ENCODE measurements at places on chromosomes 4 and X.

DNA sequence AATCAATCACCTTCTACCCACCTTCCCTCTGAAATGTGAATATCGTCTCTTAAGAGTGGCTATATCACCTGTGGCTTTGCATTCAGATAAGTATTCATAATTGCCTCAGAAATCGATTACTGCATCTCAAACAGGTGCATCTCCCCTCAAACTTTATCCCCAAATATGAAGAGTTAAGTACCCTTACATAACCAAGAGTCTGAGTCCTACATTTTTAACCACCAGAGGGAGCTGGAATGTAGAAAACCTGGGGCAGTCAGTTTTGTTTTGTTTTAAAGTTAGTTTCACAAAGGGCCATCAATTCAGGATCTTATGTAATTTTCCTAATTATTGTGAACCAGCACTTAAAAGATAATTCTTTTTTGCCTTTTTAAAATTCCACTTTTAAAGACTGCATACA is 5.7 kb downstream of the TCEANC start:
- peak; percentile 20 for DNase-seq

DNA sequence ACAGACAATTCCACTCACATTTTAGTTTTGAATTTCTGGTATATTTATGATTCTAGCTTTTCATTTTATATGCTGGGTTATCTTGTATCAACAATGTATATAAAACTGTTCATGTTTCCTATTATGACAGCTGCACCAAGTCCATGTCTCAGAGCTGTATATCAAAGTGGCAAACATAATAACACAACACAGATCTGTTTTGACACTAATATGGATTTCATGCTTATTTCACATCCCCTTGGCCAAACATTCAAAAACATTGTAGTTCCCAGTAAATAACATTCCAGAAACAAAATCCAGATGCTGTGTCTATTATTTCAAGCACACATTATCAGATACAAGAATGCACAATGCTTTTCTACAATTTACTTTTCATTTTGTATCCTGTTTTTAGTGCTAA is 380.6 kb upstream of the MAGEB2 start:
- DNase-seq, result no peak

GRCh38 chrX:149286940-149287349 is 218.2 kb downstream of the IDS start:
- peak; percentile 37 for DNase-seq

DNA sequence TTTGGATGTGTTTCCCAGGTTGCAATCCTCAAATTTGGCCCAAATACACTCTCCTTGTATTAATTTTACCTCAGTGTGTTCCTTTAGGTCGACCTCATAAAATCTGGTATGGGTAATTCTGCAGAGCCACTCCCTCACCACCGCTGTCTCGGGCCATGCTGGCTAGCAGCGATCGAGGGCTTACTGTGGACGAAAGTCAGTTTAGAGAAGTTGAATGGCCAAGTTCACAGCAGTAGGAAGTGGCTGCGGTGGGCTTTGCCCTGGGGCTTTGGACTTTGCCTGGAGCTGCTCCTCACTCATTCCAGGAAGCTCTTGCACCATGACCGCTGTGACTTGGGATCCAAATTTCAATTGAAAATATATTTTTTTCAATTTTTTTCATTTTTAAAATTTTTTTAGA is 19.6 kb downstream of the TMEM187 start:
- DNase-seq, result no peak

GRCh38 chrX:12137951-12138360 is 317 bp upstream of the FRMPD4 start:
- no peak for DNase-seq

GRCh38 chr4:16626945-16627344 is 271.5 kb downstream of the LDB2 start:
- DNase-seq, result no peak

DNA sequence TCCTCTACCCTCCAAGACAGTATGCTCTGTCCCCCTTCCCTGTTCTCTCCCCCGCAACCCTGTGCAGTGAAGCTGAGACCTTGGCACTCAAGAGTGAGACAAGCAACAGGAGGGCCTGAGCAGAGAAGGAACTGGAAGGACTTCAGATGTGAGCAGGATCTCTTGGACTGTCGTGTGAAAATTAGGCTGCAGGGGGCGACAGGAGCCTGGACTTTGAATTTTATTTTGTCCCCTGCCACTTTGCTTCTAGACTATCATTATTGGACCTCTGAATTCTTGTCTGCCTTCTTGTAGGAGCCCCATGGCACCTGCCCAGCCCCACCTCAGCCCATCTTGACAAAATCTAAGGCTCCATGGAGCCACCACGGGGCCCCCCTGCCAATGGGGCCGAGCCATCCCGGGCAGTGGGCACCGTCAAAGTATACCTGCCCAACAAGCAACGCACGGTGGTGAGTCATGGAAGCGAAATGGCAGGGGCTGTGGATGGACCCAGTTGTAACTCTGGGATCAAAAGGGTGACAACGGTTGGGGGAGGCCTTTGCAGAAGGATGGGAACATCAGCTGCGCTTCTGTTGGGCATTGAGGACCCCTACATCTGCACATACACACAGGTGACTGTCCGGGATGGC is 1.7 kb downstream of the ARAF start:
- DNase-seq, result no peak

GRCh38 chrX:130637591-130637990 is 235.8 kb downstream of the RBMX2 start:
- no peak for DNase-seq

- DNase-seq, result no peak
Observed at GRCh38 chr4:946517-947471, 14.5 kb downstream of the TMEM175 start.

GRCh38 chr4:16464651-16465050 is 238.4 kb upstream of the TAPT1 start:
- DNase-seq, result no peak

- DNase-seq, result no peak
Observed at GRCh38 chr4:181685911-181686310, 557.3 kb upstream of the TENM3 start.

Data from NCI-H1930 (cell line).